ENCODE measurements at places on chromosomes 13 and 19.

DNA sequence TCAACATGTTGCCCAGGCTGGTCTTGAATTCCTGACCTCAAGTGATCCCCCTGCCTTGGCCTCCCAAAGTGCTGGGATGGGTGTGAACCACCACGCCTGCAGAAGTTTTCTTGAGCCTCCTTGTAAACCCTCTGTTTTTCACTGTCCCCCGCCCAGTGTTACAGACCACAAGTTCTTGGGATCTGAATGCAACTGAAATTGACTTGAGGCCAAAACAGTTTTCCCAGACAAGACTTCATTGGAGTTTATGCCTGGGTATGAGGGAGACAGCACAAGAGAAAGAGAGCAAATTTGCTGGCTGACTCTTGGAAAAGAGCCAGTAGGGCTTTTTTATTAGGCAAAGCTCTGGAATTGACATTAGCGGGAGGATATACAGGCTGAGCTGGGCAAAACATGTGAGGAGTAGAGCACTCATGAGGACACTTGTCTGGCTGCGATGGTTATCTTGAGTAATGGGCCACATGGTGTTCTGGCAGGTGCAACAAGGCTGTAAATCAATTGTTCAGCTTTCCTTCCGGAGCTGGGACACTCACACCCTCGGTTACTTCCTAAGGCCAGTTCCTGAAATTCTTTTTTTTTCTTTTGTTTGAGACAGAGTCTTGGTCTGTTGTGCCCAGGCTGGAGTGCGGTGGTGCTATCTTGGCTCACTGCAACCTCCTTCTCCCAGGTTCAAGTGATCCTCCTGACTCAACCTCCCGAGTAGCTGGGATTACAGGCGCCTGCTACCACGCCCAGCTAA is 12.7 kb upstream of the HNRNPL start:
- DNase-seq: no peak

GRCh38 chr13:44971656-44972595 is 17.3 kb downstream of the NUFIP1 start:
- no peak for DNase-seq

DNA sequence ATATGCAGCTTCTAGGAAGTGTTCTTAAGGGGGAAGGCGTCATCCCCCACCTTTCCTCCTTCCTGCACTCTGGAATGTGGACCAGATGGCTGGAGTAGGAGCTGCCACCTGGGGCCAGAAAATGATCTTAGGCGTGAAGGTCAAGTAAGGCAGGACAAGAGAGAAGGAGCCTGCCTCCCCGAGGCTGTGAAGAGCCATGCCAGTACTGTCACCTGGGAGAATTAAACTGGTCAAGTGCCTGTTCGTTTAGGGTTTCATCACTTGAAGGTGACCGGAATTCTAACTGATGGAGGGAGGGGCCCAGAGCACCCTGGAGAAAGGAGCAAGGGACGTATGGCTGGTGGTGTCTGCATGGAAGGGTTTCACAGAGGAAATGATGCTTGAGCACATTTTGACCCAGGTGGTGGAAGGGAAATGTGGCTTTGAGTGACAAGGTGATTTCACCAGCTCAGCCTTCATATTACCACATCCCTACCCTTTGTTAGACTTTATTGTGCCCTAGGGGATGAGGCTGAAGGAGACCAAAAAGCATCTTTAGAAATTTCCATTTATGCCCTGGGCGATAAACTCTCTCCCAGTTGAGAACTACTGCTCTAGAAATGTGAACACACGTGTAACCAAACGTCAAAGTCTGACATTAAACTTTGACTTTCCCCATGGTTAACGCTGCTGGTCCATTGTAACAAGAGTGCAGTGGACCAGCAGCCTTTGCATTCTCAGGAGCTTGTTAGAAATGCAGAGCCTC is 37.5 kb downstream of the PPP2R1A start:
- DNase-seq: no peak

DNA sequence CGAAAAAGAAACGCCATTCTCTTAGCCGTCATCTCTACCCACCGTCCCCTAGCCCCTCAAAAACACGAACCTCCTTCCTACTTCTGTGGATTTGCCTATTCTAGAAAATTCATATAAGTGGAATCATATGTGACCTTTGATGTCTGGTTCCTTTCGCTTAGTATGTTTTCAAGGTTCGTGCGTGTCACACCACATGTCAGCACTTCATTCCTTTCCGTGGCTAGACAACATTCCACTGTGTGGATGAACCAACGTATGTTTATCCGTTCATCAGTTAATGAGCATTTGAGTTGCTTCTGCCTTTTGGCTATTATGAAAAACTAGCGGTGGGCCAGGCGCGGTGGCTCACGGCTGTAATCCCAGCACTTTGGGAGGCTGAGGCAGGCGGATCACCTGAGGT is 14.0 kb upstream of the PPP1R12C start:
- DNase-seq: no peak

DNA sequence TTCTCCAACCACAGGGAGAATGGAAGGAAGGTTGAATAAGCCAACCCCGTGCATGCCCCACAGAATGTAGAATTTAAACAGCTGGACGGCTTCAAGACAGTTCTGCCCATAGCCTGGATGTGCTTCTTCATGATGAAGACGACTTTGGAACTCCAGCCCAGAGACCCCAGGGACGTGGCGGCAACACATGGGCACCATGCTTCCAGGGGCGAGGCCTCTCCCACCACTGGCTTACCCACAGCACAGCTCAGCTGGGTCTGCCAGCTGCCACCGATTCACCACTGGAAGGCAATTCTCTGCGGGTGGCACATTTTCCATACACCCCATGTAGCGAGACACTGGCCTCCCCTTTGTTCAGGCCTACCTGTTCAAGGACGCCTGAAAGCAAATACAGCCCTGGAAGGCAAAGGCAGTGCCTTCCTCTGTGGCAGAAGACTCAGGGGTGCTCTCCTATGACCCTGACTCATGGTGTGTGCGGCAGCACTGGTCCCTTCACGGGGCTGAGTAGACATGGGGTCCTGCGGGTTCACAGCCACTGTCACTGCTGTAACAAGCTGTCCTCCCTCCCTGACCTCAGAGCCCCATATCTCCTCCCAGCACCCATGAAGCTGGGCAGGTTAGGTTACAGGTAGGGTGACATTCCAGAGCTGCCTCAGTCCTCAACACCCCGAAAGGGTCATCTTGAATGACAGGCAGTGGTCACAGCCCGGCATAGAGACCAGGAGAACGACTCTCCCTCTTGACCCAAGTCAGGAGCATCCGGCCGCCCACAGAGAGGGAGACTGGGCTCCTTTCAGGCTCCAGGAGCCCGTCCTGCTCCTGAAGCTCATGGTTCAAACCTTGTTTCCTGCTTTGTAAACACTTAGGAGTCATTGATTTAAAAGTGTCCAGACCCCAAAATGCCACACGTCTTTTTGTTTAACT is 72.7 kb downstream of the SPACA7 start:
- no peak for DNase-seq

- DNase-seq: no peak
Measured at GRCh38 chr19:17522988-17523872, 11.8 kb downstream of the PGLS start.

- DNase-seq: peak; percentile 46
Measured at GRCh38 chr19:18208098-18208951, 4.5 kb upstream of the RAB3A start.

GRCh38 chr19:13932149-13932637 is 6.0 kb downstream of the PODNL1 start:
- no peak for DNase-seq

GRCh38 chr19:28296506-28296905 is 916.4 kb downstream of the UQCRFS1 start:
- DNase-seq: no peak

GRCh38 chr13:49225223-49226042 is 5.3 kb downstream of the MLNR start:
- no peak for DNase-seq

DNA sequence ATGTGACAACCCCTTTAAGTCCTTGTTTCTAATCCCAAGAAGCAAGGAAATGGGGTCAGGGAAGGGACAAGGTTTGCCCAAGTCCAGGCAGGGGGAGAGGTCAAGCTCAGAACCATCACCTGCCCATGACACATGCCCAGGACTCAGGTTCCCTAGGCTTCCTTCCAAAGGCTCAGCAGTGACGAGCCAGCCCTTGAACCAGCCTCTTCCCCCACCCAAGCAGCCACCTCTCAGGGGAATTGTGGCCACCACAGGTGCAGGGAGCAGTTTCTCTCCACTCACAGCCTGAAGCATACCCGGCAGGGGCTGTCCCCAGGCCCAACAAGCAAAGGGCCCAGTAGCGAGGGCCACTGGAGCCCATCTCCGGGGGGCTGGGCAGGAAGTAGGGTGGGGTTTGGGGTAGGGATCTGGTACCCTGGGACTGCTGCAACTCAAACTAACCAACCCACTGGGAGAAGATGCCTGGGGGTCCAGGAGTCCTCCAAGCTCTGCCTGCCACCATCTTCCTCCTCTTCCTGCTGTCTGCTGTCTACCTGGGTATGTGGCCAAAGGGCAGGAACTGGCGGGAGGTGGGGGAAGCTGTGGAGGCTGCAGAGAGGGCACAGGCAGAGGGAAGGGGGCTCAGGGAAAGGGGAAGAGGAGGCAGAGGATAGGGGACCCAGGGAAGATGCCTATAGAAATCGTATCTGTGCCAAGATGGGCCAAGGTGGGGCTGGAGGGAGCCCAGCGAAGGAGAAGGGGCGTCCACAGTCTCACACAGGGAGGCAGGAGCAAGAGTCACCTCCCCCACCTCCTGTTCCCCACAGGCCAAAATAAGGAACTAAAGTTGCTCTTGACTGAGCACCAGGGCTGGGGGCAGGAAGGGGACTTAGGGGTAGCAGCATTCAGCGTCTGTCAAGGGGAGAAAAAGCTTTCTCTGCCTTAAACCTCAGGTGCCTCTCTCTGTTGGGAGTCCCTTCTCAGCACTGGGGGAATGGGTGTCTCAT is at the start of gene CD79A:
TSS of gene CD79A (plus strand) at position 433 of the 986 bp plus-strand sequence. CDS start at position 459, 26 bp downstream.
- no peak for DNase-seq

GRCh38 chr13:48727241-48728011 is 73.7 kb downstream of the CYSLTR2 start:
- DNase-seq: no peak

- no peak for DNase-seq
Measured at GRCh38 chr19:28358633-28359032, 854.3 kb downstream of the UQCRFS1 start.

DNA sequence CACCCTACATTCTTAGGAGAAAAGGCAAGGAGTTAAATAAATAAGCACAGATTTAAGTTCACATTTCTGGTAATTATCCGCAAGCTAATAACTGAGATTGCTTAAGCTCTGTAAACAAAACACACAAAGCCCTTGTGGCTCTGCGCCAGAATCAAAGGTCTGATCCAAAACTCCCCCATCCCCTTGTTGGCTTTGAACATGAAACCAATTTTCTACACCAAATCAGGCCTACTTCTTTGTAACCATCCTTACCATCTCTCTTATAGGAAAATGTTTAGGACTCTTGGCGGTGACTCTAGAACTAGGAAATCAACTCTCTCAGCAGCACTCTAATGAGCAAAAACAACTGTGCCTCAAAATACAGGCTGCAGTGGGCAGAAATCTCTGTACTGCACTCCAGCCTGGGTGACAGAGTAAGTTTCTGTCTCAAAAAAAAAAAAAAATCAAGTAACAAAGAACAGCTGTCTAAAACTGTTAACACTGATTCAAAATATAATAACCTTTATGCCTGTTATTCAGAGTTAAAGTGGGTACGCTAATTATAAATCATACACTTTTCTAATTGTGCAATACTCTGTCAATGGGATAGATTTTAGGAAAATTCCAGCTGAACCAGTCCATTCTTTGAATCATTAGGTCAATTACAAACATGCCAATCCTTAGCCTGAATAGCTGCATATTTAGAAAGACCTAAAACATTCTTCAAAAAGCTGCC is 25.8 kb downstream of the ABCC4 start:
- DNase-seq: no peak

DNA sequence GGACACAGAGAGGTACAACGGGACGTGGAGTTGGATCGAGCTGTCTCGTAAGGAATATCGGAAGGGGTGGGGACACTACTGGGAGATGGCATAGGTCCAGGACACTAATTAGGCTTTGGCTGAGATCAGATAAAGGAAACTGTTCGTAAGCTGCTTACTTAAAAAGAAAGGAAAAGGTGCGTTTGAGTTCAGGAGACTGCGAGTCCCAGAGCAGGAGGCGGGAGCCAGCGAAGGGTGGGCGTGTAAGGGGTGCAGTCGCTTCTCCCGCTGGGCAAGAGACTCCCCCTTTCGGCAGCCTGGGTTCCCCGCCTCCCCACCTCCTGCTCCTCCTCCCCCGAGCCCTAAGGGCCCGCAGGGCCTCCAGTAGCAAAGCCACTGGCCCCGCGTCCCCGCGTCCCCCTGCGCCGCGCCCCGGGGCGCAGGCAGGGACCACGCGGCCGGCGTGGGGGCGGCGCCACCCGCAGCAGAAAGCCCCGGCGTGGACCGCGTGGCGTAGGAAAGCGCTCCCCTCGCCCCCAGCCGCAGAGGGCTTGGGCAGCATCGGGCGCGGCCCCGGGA is 547 bp downstream of the ABCC4 start:
- DNase-seq: peak; percentile 18

DNA sequence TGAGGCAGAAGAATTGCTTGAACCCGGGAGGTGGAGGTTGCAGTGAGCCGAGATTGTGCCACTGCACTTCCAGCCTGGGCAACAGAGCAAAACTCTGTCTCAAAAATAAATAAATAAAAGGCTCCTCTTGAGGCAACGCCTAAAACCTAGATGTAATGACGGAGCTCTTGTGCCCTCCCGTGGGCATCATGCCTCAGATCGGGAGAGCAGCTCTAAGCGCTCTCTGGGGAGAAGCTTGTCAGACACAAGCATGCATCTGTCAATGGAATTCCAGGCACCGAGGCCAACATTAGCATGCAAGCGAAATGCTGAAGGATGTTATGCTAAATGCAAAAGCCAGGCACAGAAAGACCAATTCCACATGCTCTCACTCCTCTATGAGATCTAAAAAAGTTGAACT is 45.6 kb upstream of the MRI1 start:
- no peak for DNase-seq

DNA sequence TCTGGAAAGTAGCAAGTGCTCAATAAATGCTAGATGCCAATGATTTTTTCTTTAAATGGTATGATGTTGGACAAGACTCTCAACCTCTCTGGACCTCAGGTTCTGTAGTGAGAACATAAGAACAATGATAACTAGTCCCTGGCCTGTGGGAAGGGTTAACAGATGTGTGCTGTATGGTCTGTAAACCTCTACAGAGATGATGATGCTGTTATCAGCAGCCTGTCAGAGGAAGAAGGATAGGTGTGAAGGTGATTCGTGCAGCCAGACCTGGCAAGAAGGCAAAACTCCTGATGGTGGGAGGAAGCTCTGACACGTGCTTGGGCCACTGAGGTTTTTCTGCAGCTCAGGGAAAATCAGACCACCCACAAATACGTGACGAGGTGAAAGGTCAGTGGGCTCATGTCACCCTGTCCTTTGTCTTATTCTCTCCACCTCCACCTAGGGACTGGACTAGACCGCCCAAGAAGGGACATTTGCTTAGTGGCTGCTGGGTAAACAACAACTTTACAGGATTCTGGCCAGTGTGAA is 36.7 kb upstream of the UBL3 start:
- no peak for DNase-seq

- no peak for DNase-seq
Measured at GRCh38 chr19:42206871-42207755, 10.4 kb downstream of the DEDD2 start.
